Right renal pelvis (tissue), 4 donors: ENCODE measurements at places on chromosomes 7 and 10. TPM values are rescaled to one million over a fixed set of nuclear protein-coding genes. Genes with fewer than 3 reads are reported as not detected.

The PLXNA4 gene
- 13.3 TPM for polyA plus RNA-seq

The VAX1 gene
- not detected for polyA plus RNA-seq

The CYP2C9 gene
- polyA plus RNA-seq, result 2.0 TPM

The CNPY1 gene
- not detected for polyA plus RNA-seq

The TCF7L2 gene
- polyA plus RNA-seq, result 43.7 TPM

The OR2A12 gene
- not detected for polyA plus RNA-seq
